Amniotic epithelial cell (primary cell): ENCODE measurements at places on chromosomes 2 and 18.
A peak's percentile ranks its signal among the peaks of the same experiment; 100 is the strongest.

DNA sequence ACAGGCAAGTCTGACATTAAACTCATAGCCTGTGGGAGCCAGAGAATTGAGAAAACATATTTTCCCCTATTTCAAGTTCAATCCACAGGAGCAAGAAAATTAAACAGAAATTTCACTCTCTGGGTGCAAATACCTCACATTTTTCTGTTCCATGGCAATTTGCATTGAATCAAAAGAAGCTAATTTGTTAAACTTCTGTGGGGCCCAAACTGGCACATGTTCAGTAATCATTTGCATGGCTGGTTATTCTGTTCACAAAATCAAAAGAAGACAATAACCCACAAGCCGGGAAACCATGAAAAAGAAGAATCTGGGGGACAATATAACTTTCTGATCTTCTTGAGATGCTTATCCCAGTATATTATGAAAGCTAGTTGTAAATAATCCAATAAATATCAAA, 363.1 kb downstream of the LRP1B start:
- DNase-seq = no peak

DNA sequence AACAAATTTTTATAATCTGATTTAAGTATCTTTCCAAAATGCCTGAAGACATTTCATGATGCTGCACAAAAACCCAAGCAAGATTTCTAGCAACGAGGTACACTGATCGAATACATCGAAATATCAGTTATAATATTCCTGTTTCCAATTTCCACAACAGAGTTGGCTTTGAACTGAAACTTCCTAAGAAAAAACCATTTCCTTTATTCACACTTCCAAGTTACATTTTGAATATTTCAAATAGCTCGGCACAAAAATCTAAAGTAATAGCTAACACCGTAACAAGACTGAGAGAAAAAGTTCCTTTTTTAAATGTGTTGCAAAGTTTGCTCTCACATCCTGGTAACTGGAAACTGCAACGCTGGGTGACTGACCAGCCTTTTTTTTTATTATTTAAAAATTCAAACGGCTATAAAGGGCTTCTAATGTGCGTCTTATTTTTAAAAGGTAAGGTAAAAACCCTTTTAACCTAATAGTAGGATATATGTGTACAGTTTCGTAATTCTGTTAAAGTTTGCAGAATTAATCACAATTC, 1.7 kb downstream of the HNRNPLL start:
- DNase-seq = no peak

- DNase-seq = peak; percentile 79
Observed at GRCh38 chr2:135701442-135701841, 40.2 kb upstream of the UBXN4 start.

DNA sequence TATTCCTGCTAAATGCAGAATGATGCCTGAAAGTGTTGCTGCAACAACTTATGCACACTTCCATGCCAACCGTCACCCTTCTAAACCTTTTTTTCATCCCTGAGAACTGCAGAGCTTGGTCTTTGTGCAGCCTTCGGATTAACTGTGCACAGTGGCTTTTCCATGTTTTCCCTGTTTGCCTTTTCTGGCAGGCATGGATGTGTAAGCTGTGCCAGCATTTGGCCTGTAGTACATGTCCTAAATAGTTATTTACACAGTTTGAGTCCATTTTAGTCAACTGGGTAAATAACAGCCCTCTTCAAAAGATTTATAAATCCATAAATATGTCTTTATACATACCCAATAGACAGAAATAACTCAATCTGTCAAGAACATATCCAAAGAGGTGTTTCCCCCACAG, 31.5 kb downstream of the MEIS1 start:
- no peak for DNase-seq

DNA sequence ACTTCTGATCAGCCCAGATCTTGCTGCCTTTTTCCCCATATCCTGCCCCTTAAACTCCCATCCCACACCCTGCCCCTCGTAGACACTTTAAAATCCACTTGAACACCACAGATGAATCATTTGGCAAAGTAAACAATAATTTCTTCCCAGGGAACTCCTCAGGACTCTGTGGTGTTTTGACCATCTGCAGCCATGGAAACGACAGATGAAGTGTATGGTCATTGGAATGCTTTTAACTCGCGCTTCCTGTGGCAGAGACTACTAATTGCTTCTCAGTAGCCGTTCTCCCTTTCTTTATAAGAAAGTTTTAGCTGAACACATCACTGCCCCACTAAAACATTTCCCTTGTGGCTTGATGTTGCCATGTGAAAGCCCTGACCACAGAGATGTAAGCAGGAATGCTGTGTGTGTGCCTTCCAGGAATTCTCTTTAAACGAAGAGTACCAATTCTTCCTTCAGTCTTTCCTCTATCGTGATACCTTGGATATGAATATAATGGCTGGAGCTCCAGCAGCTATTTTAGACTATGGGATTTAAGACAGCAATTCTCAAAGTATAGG, 92.7 kb upstream of the PARD3B start:
- peak; percentile 94 for DNase-seq
